Effector memory CD8-positive, alpha-beta T cell (primary cell): ENCODE measurements at places on chromosomes 6 and 20.

- H3K4me1 ChIP-seq = peaks cover 7% of the 10 kb centered on the region
- DNase-seq = no peak
- peaks cover 52% of the 10 kb centered on the region for H3K36me3 ChIP-seq
- H3K27me3 ChIP-seq = no peaks in the 10 kb centered on the region
- no peak overlapping the region for H3K27ac ChIP-seq
Observed at GRCh38 chr6:155257796-155258195, 6.0 kb upstream of the CLDN20 start.

GRCh38 chr6:157597461-157598312 lies 216.7 kb downstream of the ZDHHC14 start:
- peaks cover 3% of the 10 kb centered on the region for H3K36me3 ChIP-seq
- H3K4me3 ChIP-seq = no peak overlapping the region
- H3K4me1 ChIP-seq = no peaks in the 10 kb centered on the region
- peak; percentile 20 for DNase-seq

GRCh38 chr6:79862126-79862525 lies 85.2 kb downstream of the ELOVL4 start:
- H3K4me3 ChIP-seq = no peak overlapping the region
- no peaks in the 10 kb centered on the region for H3K36me3 ChIP-seq
- H3K27me3 ChIP-seq = no peaks in the 10 kb centered on the region
- DNase-seq = no peak
- H3K4me1 ChIP-seq = no peaks in the 10 kb centered on the region
- no peak overlapping the region for H3K27ac ChIP-seq

DNA sequence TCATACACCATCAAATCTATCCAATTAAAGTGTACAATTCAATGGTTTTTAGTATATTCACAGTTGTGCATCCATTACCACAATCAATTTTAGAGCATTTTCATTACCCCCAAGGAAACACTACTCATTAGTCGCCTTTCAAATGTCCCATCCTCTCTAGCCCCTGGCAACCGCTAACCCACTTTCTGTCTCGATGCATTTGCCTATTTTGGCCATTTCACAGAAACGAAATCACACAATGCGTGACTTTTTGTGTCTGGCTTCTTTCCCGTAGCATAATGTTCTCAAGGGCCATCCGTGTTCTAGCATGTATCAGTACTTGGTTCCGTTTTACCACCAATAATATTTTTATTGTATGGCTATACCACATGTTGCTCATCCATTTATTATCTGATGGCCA lies 51.7 kb downstream of the PPP1R3G start:
- H3K27ac ChIP-seq = no peak overlapping the region
- H3K4me3 ChIP-seq = no peak overlapping the region
- no peak for DNase-seq
- no peaks in the 10 kb centered on the region for H3K4me1 ChIP-seq

- H3K27ac ChIP-seq = peak overlapping the region; percentile 76
- no peak for DNase-seq
- peaks cover 12% of the 10 kb centered on the region for H3K4me1 ChIP-seq
- H3K36me3 ChIP-seq = no peaks in the 10 kb centered on the region
Observed at GRCh38 chr20:16555754-16556153, 17.5 kb downstream of the KIF16B start.
